Fibroblast of villous mesenchyme (primary cell): ENCODE measurements at places on chromosomes 7 and 10. TPM values are rescaled to one million over a fixed set of nuclear protein-coding genes. Genes with fewer than 3 reads are reported as not detected.

GRCh38 chr7:96184783-96185182 lies 137.1 kb downstream of the SLC25A13 start:
- DNase-seq = no peak

Gene CC2D2B
- total RNA-seq = 0.86 TPM in 1 of 2 replicates, not detected in the other

DNA sequence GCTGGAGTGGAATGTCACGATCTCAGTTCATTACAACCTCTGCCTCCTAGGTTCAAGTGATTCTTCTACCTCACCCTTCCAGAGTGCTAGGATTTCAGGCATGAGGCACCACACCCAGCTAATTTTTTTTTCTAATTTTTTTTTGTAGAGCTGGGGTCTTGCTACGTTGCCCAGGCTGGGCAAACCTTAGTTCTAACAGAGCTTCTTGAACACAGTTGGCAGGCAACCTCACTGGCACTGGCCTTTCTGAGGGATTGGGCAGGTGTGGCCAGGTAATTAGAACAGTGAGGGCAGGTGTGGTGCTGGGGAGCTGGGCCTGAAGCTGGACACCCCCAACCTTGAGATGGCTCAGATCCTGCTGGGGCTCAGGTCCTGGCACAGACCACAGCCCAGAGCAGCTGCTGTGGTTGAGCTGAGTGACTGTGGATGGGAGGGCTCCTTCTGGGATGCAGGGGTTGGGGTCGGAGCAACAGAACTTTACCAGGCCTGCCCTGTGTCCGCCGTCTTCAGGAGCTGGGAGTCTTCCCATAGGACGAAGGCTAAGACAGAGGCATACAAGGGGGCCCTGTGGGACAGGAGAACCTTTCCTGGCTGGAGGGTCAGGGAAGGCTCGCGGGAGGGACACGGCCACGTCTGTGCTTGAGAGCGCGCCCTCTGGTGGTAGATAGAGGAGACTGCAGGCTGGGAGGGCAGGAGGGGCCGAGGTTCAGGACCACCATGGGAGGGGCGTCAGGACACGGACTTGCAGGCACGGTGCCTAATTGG lies 48.2 kb downstream of the COL26A1 start:
- DNase-seq = peak; percentile 15

DNA sequence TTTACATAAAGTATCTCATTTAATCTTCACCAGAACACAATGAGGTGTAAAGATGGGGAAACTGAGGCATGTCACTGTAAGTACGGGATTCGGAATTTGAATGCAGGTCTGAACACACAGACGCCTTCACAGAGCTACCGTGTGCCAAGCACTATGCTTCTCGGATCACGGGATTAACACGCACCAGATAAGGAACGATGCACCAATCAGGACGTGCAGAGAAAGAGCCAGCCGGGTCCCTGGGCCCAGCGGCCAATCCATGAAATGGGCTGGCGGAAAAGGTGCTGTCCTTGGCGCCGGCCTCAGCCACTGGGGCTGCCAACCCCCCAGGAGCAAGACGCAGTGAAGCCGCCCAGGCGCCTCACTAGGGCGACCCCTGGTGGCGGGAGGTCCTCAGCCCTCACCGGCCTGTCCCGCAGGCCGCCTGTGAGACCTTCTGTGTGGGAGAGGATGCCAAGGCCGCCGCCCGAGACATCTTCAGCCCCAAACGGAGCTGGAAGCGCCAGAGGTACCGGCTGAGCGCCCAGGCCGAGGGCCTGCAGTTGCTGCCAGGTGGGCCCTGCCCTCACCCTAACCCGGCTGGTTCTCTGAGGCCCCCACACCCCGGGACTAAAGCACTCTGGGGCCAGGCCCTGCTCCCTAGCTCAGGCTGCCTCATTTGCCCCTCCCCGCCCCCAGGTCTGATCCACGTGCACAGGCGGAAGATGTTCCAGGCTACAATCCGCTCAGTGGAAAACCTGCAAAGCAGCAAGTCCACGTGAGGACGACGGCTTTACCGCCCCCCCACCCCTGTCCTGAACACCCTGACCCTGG lies 15.6 kb downstream of the ATG9B start:
- DNase-seq = peak; percentile 60

DNA sequence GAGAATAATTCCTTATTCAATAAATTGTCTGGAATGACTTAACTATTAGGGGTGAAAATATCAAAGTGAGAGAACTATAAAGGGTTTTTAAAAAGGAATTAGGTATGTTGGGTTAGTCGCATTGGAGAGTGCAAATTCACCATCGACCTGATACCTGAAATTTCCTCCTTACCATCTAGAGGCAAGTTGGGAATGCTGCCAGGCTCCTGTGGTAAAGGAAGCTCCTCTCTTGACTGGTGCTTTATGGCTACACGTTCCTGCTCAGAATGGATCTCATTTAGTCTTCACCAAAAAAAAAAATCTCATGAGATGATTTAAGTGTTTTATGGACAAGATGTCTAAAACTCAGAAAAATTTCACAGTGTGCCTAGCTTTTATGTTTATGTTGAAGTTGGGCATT lies 129.8 kb downstream of the EGFR start:
- DNase-seq = no peak

- no peak for DNase-seq
These were observed 2.6 kb upstream of the MGAM2 start for GRCh38 chr7:142108728-142109505.

Gene GPR146
- total RNA-seq = under 0.01 TPM in 1 of 2 replicates, not detected in the other

GRCh38 chr7:17347401-17347800 lies 48.9 kb downstream of the AHR start:
- DNase-seq = no peak

- no peak for DNase-seq
These were observed 29.1 kb downstream of the PAPOLB start for GRCh38 chr7:4832711-4833110.

GRCh38 chr10:31709476-31709875 lies 219.2 kb downstream of the ARHGAP12 start:
- DNase-seq = no peak

GRCh38 chr7:106369816-106370215 lies 85.0 kb upstream of the NAMPT start:
- DNase-seq = peak; percentile 18

DNA sequence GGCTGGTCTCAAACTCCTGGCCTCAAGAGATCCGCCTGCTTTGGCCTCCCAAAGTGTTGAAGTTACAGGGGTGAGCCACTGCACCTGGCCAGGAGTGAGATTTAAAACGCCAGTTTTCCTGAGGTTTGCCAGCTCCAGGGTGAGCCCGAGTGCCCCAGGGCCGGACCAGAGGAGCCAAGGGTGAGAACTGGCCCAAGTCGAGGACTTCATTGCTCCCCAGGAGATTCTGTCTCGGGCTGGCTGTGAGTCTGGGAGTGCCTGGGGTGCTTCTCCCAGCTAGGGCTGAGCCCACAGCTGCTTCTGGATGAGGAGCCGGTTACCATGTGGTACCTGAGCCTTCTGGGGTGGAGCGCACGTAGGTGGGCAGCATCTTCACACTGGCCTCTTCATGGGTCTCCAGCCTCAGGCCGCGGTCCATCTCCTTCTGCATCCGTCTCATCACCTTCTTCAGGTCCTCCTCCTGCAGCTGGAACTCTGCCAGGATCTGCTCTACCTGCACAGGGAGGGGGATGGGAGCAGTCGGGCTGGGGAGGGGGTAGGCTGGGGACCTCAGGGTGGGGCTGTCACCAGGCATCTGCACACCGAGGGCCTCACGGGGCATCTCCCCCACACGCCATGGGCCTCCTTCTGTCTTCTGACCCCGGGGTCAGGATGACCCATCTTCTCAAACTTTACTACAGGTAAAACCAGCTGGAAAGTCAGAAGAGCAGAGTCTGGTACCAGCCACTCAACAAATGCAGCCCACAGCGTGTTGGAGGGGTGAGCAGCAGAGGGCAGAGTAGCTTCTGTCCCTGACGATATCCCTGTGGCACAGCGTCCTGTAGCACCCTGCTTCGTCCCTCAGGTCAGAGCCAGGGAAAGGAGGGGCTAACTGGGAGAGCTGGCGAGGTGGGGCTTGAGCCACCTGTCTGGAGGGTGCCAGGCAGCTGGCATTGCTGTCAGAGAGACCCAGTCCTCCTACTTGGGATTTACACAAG lies 12.1 kb upstream of the MYL7 start:
- DNase-seq = no peak
